ENCODE measurements at places on chromosomes 4 and X. TPM values are rescaled to one million over a fixed set of nuclear protein-coding genes. Genes with fewer than 3 reads are reported as not detected.

DNA sequence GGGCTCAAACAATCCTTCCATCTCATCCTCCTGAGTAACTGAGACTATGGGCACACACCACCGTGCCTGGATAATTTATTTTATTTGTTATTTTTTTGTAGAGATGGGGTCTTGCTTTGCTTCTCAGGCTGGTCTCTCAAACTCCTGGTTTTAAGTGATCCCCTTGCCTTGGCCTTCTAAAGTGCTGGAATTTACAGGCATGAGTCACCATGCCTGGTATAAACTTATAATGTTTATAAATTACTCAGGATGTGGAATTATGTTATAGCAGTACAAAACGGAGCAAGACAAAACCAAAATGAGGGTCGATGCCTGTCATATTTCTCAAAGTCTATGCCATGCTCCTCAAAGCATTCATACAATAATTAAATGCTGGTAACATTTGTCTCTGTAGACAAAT lies 29.8 kb upstream of the TEX13C start:
- no peaks in the 10 kb centered on the region for H3K27me3 ChIP-seq
- H3K36me3 ChIP-seq, result no peaks in the 10 kb centered on the region
- H3K4me3 ChIP-seq, result no peak overlapping the region

The DDIT4L gene
- total RNA-seq, result 0.95 TPM

GRCh38 chrX:88940904-88941303 lies 193.9 kb downstream of the CPXCR1 start:
- no peaks in the 10 kb centered on the region for H3K4me1 ChIP-seq
- no peaks in the 10 kb centered on the region for H3K36me3 ChIP-seq
- no peaks in the 10 kb centered on the region for H3K27me3 ChIP-seq
- no peak for DNase-seq
- no peak overlapping the region for H3K4me3 ChIP-seq

DNA sequence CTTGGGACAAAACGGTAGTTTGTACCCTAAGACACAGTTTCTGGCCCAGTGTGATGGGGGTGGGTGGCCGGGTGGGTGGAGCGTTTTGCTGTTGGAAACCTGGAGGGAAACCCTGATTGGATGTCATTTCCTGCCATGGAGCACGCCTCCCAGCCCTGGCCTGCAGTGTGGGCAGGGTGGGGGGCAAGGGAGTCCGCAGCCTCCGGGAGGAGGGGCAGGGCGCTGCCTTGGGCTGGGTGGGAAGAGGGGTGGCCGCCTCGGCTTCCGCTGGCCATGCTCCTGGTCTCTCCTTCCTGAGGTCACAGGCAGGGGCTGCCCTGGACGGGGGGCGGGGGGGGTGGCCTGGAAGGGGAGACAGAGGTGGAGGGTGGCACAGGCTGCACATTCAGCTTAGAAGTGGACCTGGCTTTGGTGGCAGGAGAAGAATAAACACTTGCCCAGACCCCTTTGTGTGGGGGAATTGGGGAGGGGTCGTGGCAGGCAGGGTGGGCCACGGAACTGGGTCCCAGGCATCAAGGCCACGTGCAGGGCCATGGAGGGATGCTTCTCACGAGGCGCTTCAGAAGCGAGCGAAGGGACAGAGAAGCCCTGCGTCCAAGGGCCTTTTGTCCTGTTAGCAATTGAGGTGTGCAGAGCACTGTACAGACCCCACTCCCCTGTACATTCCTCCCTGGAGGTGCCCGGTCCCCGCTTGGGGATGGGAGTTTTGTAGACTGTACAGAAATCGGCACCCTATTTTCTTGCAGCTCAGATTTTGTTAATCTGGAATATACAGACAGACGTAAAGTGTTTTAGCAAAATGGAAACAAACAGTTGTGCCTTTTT lies 6.2 kb downstream of the NAT8L start:
- peaks cover 2% of the 10 kb centered on the region for H3K27me3 ChIP-seq
- no peaks in the 10 kb centered on the region for H3K4me1 ChIP-seq
- no peak overlapping the region for H3K27ac ChIP-seq
- H3K4me3 ChIP-seq, result no peak overlapping the region
- no peaks in the 10 kb centered on the region for H3K36me3 ChIP-seq
- DNase-seq, result no peak

The DMD gene
- total RNA-seq, result 0.49 TPM

The FAM241A gene
- total RNA-seq, result 4.1 TPM

DNA sequence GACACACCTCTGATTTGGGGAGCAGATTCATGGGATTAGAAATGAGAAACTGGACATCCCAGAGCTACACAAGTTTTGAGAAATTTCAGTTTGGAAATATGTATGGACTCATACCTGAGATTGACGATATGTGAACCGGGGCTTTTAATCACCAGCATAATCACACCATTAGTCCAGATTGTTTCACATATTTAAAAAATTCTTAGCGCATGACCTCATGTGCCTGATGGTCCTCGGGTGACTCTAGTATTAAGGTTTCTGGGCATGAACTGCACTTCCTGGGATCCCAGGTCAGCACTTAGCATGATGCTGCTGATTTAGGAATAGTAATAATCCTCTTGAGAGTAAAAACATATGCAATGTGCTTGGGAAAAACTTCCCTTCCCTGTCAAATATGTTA lies 91.9 kb upstream of the BCOR start:
- DNase-seq, result no peak
- H3K36me3 ChIP-seq, result peaks cover 4% of the 10 kb centered on the region
- H3K27me3 ChIP-seq, result no peaks in the 10 kb centered on the region
- peak overlapping the region; percentile 62 for H3K27ac ChIP-seq
- H3K4me1 ChIP-seq, result peaks cover 14% of the 10 kb centered on the region
- no peak overlapping the region for H3K4me3 ChIP-seq

The FRMD7 gene
- total RNA-seq, result not detected

DNA sequence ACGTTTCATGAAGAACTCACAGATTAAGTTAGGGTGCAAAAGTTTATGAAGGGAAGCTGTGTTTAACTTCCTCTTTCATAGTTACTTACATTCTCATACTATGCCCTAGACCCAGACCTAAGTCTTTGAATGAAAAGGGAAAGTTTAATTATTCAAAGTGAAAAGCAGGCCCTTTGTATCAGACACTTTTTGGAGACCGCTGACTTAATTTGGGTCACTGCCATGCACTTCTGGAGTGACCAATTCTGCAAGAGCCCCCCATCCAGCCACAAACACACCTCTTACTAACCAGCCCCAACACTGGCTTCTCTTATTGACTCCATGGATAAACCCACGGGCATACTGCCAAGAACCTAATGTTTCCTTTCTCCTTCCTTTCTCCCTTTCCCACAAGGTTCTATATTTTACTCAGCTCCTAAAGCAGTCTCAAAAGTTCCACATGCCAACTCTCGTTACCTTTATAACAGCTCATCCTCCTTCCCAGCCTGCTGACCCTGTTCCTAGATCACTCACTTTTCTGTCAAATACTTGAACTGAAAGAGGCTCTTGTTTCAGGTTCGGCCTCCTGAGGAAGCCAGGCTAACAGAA lies 34.5 kb downstream of the ABCE1 start:
- H3K36me3 ChIP-seq, result peaks cover 60% of the 10 kb centered on the region
- H3K27ac ChIP-seq, result peak overlapping the region; percentile 47

DNA sequence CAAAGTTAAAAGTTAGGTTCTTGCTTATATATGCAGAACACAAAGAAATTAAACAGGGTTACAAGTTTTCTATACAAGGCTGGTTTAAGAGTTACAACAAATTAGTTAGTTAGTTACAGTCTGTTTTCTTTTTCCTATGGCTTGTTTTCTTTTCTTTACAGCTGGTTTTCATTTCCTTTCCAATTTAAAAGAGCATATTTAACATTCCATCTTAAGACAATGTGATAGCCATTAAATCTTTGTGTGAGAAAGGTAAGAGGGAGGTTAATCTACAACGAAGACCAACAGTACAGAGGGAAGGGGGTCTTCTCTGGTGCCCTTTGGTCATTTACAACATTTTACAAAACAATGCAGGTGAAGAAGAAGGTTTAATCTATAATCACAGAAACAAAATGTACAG lies 290.6 kb downstream of the ZNF674 start:
- no peak overlapping the region for H3K27ac ChIP-seq
- H3K4me3 ChIP-seq, result no peak overlapping the region
- peaks cover 7% of the 10 kb centered on the region for H3K4me1 ChIP-seq
- DNase-seq, result no peak
- H3K36me3 ChIP-seq, result no peaks in the 10 kb centered on the region

The PAGE2B gene
- total RNA-seq, result not detected

The BRS3 gene
- not detected for total RNA-seq

GRCh38 chrX:42988700-42989099 lies 210.7 kb upstream of the PPP1R2C start:
- no peaks in the 10 kb centered on the region for H3K36me3 ChIP-seq
- no peak overlapping the region for H3K27ac ChIP-seq
- peaks cover 5% of the 10 kb centered on the region for H3K4me1 ChIP-seq
- DNase-seq, result no peak
- no peak overlapping the region for H3K4me3 ChIP-seq

GRCh38 chr4:177879851-177880250 lies 437.6 kb upstream of the AGA start:
- no peaks in the 10 kb centered on the region for H3K36me3 ChIP-seq
- no peak overlapping the region for H3K27ac ChIP-seq
- DNase-seq, result peak; percentile 3
- H3K27me3 ChIP-seq, result no peaks in the 10 kb centered on the region
- H3K4me1 ChIP-seq, result no peaks in the 10 kb centered on the region

DNA sequence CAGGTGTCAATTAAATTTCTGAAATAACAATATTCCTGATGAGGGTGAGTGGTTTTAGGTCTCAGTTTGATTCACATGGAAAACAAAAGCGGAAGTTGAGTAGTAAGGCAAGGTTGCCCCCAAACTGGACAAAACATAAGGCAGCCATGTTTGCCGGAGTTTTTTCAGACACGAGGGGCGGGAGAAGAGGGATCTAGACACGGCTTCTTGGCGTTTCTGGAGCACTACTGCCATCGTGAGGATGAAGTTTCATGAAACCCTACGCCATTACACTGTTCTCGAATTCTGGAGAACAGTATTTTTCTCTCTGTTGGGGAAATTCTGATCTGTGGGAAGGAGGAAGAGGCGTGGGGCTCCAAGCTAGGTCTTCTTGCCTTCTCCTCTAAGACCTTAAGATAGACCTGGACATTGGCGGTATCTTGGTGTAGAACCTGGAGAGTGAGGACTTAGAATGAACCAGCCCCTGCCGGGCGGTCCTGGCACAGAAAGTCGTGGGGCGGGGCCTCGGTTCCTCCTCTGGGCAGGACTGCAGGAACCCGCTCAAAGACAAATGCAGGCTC lies 160.3 kb downstream of the OR13H1 start:
- no peak for DNase-seq
- H3K27ac ChIP-seq, result no peak overlapping the region
- no peaks in the 10 kb centered on the region for H3K36me3 ChIP-seq
- no peaks in the 10 kb centered on the region for H3K27me3 ChIP-seq
- no peaks in the 10 kb centered on the region for H3K4me1 ChIP-seq

The VGLL1 gene
- total RNA-seq, result not detected

The KLHL4 gene
- total RNA-seq, result not detected

The TLR6 gene
- 1.6 TPM for total RNA-seq

The GATA1 gene
- total RNA-seq, result not detected
